ENCODE measurements at places on chromosomes 6 and 20. TPM values are rescaled to one million over a fixed set of nuclear protein-coding genes. Genes with fewer than 3 reads are reported as not detected.

- DNase-seq, result no peak
Measured at GRCh38 chr20:53795170-53795569, 201.5 kb upstream of the ZNF217 start.

DNA sequence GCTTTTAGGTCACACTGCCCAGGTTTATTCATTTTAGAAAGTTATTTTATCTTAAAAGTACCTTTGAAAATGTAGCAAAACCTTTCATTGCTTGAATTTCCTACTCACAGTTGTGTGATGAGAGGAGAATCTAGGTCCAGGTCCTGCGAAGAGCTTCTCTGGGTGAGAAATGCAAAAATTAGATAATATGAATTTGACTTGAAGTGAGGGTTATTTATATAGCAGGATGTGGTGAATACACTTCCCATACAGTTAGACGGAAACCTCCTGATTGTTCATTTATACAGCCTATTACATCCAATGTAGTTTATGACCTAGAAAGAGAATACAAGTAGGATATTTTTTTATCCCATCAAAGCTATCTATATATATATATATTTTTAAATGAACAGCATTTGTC lies 30.5 kb downstream of the CDKAL1 start:
- no peak for DNase-seq

DNA sequence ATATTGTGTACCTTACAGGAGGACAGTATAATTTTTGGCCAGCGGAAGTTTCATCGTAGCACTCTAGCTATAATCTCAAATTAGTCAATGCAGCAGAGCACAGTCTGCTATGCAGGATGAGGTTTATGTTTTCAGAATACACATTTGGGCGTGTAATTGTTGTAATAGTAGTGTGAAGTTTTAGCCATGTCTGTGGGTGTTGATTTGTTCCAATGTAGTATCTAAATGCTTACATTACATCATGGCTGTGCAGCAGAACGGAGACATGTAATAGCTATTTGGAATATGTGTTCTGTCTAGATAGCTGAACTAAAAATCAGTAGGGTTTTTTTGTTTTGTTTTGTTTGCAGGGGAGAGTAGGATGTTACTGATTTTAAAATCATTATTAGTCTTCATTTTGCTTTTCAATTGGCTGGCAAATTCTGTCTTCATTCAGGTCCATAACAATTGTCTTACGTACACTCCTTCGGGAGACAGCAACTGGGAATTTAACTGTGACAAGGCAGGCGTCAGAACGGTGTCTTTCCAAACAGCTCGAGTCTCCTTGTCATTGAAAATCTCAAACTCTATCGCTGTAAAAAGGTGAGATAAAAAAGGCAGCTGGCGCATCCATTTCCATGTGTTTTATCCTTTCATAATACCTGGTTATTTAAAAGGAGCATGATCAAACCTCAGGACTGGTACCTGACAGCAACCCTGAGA lies 65.1 kb upstream of the CDH4 start:
- no peak for DNase-seq

GRCh38 chr6:106997392-106998158 lies 23.0 kb upstream of the CD24 start:
- no peak for DNase-seq

DNA sequence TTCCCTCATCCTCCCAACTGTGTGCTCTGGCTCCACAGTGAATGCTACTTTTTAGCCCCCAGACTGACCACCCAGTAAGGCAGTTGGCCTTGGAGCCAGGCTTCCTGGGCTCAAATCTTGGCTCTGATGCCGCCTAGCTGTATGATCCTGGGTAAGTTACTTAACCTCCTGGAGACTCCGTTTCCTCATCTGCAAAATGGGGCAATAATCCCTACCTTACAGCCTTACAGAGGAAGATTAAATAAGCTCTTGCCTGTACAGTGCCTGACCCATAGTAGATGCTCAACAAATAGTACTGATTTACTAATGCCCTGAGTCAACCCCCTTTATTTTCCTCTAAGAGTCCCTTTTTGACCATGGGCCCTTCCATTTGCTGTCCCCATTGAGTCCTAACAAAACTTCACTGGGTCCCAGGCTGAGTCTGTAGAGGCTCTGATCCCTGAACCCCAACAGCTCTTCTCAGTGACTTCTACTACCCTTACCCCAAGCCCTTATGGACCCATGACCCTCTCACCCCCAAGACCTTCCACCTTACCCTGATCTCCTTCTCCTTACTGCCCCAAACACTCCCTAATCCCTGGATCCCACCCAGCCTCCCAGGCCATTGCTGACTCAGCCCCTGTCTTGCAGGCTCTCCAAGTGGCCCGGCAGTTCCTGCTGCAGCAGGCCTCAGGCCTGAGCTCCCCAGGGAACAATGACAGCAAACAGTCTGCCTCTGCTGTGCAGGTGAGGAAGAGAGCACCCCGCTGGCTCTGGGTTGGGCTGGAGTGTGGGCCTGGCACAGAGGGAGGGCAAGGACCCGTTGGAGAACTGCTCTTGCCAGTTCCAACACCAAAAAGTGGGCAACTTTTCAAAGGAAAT lies 31.4 kb downstream of the FOXP4 start:
- peak; percentile 49 for DNase-seq

DNA sequence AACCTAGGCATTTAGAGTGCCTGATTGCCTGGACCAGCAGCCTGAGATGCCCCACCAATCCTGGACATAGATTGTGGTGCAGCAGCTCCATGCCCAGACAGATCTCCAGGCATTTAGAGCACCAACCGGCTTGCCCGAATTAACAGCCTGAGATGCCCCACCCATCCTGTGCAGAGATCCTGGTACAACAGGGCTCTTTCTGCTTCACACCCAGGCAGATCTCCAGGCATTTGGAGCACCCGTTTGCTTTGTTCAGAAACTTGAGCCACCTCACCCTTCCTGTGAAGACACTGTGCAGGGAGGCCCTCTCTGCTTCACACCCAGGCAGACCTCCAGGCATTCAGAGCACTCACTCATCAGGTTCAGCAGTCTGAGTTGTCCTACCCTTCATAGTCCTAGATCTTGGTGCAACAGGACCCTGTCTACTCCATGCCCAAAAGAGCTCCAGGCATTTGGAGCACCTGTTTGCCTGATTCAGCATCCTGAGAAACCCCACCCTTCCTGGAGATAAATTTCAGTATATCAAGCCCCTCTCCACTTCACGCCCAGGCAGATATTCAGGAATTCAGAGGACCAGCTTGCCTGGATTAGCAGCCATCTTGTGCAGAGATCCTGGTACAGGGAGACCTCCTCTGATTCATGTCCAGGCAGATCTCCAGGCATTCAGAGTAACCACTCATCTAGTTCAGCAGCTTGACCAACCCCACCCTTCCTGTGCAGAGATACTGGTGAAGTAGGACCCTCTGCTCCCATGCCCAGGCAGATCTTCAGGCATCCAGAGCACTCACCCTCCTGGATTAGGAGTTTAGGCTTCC lies 189.2 kb upstream of the FERMT1 start:
- no peak for DNase-seq

DNA sequence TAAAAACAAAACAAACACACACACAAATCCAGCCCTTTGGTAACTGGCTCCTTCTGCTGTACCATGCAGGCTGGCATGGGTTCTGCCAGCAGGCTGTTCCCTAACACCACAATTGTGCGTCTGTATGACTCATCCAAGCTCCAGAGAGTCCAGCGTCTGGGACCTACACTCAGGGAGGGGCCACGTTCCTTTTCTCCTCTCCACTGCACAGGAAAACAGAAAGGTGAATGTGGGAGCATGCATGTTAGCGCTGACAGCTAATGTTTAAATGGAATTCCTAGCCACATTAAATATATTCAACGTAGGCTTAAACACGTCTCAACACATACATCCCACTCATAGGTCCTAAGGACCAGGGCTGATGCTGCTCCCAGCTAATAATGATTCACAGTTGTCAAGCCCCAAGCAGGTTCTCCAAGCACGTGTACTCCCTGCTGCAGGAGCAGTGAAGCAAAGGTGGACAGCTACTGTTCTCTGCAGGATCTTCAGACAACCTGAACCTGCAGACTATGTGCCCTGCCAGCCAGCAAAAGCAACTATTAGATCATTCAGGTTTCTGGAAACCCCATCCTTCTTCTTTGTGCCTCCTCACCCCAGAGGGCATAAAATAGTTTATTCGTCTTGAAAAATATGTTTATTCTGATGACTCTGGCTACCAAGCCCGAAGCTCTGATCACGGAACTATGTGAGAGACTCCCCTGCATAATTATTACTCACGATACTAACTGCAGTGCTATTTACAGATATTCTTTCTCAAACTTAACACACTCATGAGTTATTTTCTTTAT lies 20.9 kb downstream of the MAP1LC3A start:
- DNase-seq, result peak; percentile 68

- no peak for DNase-seq
Measured at GRCh38 chr6:6788394-6789032, 200.0 kb downstream of the LY86 start.

GRCh38 chr6:169320013-169320412 lies 66.4 kb upstream of the THBS2 start:
- DNase-seq, result no peak

FBXO30 gene
- total RNA-seq, result 11.7 TPM

All from left cardiac atrium (tissue), 4 donors.